Spinal cord (tissue), 10 donors: ENCODE measurements at places on chromosomes 2 and 18.

GRCh38 chr2:211306929-211307328 lies 750.5 kb downstream of the CPS1 start:
- DNase-seq: no peak

GRCh38 chr2:136208682-136209420 lies 90.9 kb upstream of the CXCR4 start:
- DNase-seq: no peak

GRCh38 chr18:28736951-28737350 lies 560.0 kb upstream of the CDH2 start:
- no peak for DNase-seq

DNA sequence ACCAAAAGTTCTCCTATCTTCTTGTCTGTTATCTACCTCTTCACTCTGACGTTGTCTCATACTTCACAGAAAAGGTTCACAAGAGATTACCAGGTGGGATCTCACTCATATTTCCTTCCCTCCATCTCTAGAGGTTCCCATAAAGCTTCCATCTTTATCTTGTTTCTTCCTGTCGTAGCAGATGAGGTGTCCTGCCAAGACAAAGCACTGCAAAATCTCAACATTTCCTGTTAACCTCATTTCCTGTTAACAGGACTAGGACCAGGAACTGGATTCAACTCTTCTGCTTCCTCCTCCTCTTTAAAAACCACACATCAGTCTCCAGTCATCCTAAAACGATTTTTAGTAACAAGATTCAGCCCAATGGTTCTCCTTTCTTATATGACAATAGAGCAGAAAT lies 512.8 kb upstream of the NRP2 start:
- no peak for DNase-seq

DNA sequence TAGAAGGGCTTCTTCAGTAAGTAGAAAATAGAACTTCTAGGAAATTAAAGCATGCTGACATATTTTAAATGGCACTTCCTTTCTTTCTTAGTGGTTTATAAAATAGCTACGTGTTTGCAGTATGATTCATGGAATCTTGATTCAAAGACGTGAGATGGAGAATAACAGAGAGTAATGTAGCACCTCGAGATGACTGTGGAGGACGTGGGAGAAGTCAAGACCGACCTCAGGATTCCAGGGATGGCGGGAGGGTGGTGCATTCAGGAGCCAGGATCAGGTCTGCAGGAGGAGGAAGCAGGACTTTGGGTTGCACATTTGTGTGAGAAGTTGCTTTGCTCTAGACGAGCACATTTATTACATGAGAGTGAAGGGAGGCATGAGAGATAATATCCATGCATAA lies 56.0 kb downstream of the DCDC2C start:
- DNase-seq: no peak

GRCh38 chr2:19408592-19408991 lies 50.2 kb upstream of the OSR1 start:
- no peak for DNase-seq

DNA sequence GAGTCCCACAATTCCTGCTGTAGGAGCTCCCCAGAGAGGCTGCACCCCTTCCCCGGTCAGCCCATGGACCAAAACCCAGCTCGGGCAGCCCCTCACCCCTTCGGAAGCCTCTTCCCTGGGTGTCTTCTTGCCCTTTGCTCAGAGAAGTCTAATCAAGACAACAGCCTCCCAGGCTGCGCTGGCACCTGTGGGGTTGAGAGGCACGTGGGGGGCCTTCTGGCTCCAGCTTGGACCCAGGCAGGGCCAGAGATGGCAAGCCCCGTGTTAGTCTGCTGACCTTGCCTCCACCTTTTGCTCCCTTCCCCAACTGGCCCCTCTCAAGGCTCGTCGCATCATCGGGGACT lies 10.4 kb downstream of the SLC4A3 start:
- DNase-seq: no peak

- DNase-seq: no peak
Observed at GRCh38 chr2:6846967-6847681, 18.6 kb downstream of the CMPK2 start.

GRCh38 chr2:20429528-20429927 lies 17.3 kb upstream of the RHOB start:
- DNase-seq: no peak

GRCh38 chr18:5746844-5747243 lies 148.5 kb downstream of the TMEM200C start:
- no peak for DNase-seq

DNA sequence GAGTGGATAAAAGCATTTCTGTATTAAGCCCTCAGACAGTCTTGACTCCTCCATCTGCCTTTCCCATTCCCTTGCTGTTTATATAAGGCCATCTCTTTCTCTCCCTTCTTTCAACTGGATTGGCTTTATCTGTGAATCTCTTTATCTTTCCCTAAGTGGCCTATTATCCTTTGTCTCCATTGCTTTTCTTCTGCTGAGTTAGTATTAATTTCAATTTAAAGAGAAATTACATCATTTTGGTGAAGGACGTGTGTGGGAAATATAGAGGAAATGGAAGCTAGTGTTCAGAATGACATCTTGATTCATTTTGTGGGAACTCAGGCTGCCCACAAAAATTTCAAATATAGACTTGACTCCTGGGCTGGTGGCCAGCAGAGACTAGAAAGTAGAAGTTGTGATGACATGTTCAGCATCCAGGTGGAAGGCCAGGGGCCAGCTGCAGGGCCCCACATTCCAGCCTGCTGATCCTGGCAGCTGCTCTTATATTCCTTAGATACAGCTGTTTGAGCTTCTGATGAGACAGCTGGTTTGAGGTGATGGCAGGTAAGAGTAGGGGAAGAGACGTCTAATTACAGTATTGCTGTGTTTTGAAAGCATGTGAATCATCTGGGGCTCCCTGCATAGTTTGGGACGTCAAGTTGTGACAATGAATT lies 52.3 kb downstream of the DIS3L2 start:
- DNase-seq: no peak

DNA sequence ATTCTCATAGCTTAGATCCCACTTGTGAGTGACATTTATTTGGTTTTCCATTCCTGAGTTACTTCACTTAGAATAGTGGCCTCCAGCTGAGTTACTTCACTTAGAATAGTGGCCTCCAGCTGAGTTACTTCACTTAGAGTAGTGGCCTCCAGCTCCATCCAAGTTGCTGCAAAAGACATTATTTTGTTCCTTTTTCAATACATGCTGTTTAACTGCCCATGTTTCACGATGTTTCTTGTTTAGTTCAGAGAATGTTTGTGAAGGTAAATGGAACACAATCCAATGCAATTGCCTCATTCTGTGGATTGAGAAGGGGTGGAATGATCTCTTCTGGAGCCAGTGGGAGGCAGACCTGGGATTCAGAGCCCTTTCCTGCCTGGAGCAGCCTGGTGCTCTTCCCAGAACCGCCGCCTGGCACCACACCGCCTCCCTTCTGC lies 273.5 kb upstream of the ATP5MC3 start:
- DNase-seq: no peak

DNA sequence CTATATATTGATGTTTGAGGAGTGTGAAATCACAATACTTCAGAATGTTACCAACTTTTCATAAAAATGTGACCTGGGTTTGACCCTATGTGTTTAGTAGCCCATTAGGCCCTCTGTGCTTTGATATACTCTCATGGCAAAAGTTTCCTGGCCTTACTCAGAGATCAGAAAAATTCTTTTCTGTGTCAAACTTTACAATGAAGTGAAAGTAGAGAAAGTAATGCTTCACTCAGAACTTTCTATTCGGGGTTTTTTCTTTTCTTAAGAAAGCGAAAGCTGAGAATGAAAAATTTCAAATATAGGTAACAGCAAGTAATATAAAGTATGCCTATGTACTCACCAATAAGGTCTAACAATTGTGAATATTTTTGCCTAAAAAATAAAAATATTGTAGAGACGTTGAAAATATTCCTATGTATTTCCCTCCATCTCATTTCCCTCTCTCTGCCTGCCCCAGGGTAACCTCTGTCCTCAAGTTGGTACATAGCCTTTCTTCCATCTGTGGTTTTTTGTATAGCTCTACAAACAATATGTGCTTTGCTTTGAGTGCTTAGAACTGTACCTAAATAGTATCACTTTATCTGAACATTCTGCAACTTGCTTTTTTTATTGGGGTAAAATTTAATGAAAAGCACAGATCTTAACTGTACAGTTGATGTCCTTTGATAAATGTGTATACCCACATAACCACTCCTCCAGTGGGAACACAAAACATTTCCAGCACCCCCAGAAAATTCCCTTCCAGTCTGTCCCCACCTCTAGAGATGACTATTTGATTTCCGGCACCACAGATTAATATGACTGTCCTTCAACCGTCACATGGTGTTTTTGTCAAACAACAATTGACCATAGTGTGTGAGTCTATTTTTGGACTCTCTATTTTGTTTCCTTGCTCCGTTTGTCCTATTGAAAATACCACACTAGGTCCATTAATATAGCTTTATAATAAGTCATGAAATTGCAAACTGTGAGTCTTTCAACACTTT lies 10.3 kb upstream of the ACKR3 start:
- DNase-seq: no peak

DNA sequence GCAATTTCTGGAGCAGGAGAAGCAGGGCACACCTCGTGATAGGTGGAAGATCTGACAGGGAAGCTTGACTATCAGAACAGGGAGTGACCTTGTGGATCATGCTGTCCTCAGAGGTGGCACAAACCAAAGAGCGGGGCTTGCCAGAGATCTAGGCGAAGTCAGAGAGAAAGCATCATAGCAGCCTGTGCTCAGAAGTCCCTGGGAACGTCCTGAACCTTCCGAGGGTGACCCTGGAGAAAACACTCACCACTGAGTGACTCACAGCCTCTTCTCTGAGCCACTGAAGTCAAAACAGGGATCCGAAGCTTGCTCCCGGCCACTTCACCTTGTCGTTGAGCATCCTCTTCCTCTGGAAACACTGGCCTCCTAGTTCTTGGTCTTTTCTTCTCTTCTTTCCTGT lies 56.7 kb downstream of the IL1R2 start:
- DNase-seq: no peak

- DNase-seq: peak; percentile 31
Observed at GRCh38 chr18:77617694-77618093, 368.0 kb downstream of the GALR1 start.

DNA sequence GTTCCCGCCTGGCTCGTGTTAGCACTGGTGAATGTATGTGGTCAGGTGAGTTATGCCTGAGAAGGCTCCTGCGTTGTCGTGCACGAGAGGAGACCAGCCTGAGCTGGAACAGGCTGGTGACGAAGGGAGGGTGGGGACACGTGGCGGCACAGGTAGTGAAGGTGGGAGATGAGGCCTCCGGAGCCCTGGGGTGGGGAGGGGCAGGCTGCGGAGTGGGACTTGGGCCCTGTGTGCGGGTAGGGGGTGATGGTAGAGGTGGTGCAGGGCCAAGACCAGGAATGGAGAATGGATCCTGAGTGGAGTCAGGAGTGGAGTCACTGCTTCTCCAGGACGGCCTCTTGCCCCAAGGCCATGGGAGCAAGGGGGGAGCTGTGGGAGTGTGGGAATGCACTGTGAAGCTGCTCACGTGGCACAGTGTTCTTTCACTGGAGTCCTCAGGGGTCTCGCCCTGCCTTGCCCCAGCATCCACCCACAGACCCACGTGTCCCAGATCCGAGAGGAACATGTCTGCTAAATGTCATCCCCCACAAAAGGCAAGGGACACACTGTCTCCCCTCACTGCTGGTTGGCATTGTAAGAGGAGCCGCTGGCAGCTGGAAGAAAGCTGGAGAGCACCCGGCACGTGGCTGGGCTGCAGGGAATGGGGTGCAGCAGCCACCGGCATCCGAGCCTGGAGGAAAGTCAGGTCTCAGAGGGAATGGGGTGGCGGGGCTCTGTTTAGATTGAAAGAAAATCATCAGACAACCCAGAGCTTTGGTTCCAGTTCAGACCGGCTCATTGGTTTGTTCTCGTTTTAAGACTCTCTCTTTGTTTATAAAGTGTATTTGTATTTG lies 63.7 kb downstream of the CYP26B1 start:
- no peak for DNase-seq

DNA sequence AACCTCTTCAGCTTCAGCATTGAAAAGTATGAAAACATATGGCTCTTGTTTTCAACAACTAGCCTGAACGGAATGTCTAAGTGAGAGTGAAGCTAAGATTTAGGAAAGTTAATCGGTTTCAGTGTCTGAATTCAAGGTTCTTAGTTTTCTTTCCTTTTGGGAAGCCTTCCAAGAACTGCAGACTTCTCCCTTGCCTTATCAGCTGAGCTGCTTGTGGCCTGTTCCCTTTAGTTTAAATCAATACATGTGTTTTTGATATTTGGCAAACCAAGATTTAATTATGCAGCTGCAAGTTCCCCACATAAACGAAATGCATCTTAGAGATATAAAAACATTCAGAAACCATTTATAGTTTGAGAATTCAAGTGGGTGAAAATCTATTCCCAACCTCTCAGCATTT lies 274.3 kb upstream of the NRP2 start:
- DNase-seq: peak; percentile 32

GRCh38 chr18:35920623-35921022 lies 51.9 kb upstream of the RMP24 start:
- DNase-seq: no peak

- DNase-seq: no peak
Observed at GRCh38 chr2:3024401-3024935, 353.1 kb downstream of the EIPR1 start.

- DNase-seq: peak; percentile 69
Observed at GRCh38 chr2:128867936-128868636, 549.4 kb upstream of the HS6ST1 start.

- no peak for DNase-seq
Observed at GRCh38 chr2:140604096-140604495, 1526.7 kb downstream of the LRP1B start.

DNA sequence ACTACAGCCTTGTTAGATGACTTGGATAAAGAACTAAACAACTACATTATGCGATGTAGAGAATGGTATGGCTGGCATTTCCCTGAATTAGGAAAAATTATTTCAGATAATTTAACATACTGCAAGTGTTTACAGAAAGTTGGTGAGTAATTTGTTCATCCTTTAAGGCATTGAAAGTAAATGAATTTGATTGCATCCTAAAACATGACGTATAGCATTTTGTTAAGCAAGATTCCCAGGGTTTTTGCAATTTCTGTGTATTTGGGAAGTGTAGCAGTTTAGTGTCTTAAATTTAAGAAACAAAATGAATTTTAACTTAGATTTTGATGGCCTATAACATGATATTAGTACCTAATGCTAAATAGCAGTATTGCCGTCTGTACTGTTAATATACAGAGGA lies 24.8 kb downstream of the NOP58 start:
- DNase-seq: no peak

DNA sequence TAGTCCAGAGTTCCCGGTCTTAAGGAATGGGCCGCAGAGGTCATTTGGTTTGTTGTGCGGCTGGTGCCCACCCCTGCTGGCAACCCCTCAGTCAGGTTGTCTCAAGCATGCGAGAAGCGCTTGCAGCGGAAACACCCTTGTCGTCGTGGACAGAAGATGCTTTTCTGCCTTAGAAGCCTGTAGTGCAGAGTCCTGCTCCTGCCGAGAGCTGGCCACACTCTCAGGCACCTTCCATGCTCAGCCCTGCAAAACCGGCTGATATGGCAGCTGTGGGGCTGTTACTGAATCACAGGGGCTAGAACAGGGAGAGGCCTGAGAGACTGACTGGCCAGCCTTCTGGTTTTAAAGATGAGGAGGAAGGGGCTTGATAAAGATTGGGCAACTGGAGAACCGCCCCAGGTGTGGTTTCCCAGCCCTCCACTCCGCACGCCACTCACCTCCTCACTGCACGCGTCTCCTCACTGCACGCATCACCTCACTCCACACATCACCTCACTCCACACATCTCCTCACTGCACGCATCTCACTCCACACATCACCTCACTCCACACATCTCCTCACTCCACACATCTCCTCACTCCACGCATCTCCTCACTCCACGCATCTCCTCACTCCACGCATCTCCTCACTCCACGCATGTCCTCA lies 103.6 kb downstream of the USP40 start:
- DNase-seq: no peak
